ENCODE measurements at places on chromosomes 1 and 21.

DNA sequence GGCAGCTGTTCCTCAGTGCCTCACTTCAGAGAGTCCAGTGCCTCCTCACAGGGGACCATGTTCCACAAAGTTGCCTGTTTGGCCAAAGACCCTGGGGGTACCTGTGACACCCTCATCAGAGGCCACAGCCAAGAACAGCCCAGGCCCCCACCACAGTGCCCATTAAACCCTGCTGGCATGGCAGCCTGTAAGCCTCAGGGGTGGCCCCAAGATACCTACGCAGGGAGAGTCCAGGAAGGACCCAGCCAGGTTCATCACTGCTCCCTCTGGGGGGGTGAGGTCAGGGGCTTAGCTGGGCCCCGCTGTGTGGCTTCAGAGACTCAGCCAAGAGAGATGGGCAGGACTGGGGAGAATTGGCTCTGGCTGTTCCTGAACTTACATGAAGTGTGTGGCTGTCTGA lies 19.1 kb upstream of the PRDM16 start:
- DNase-seq: no peak

GRCh38 chr1:229836324-229836723 lies 210.3 kb downstream of the URB2 start:
- DNase-seq: no peak

DNA sequence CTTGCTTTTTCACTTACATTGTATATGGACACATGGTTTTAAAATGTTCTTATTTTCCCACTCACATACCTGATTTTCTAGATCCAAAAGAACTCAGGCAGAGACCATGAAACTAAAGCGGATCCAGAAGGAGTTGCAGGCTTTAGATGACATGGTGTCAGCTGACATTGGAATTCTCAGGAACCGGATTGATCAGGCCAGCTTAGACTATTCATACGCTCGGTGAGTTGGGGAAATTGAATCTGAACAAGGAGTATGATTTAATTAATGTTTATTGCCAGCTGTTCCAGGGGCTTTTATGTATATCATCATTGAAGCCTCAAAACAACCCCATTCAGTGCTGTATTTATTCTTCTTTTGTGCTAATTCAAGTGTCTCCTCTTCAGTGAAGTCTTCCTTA lies 12.7 kb downstream of the GORAB start:
- DNase-seq: no peak

DNA sequence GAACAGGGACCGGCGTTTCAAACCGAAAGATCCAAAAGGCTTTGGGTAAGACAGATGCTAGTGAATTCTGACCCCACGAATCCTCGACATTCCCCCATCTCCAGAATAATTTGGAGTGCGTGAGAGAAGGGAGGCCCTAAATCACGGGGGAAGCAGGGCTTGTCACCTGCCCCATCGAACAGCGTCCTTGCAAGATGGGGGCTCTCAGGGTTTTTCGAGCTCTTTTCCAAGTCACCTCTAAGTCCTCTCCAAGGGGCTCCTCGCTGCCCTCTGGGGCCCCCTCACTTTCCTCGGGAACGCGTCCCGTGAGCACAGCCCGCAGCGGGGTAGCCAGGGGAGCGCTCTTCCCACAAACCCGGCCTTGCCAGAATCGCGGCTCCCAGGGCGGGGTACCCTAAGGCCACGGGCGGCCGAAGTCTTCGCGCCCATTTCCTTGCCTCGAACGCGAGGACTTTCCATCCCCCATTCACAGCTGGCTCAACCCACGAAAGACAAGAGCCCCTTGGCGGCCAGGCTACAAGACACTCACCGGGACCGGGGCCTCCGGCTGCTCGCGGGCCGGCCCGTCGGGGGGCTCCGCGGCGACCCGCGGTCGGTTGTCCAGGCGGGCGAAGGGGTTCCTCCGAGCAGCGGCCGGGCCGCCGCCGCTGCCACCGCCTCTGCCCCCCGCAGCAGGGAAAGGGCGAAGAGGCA lies 546 bp downstream of the DONSON start:
- no peak for DNase-seq

DNA sequence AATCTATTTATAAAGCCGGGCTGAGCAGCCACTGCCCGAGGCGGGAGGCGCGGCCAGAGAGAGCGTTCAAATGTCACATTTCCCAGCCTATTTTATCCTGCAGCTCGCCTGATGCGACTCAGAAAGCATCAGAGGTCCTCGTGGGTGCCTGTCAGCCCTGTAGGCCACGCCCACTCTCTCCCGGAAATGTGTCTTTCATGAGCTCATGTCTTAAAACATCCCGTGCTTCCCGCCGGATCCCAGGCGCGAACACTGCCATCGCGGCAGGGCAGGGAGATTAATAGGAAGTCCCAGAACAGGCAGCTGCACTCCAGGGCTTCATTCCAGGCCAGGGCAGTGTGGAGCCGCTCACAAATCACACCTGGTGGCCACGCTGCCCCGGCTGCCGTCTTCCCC lies 117.5 kb downstream of the PRDM16 start:
- DNase-seq: no peak

DNA sequence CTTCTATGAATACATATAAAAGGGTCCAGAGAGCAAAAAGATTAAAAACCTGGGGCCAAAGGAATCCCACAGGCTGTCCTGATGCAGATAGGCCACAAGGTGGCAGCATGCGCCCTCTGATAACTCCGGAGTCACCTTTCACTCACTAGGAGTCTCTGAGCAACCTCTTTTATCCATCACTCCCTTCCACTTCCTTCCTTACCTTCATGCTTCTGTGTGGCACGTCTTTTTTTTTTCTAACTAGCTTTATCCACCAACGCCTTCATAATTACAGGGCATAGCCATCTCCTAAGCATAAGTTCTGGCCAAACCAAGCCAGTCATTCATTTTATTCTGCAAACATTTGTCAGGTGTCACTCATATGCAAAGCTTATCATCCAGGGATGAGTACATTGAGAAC lies 3.9 kb upstream of the PGLYRP4 start:
- DNase-seq: peak; percentile 42

- DNase-seq: no peak
Measured at GRCh38 chr1:88593358-88593757, 90.7 kb upstream of the PKN2 start.

DNA sequence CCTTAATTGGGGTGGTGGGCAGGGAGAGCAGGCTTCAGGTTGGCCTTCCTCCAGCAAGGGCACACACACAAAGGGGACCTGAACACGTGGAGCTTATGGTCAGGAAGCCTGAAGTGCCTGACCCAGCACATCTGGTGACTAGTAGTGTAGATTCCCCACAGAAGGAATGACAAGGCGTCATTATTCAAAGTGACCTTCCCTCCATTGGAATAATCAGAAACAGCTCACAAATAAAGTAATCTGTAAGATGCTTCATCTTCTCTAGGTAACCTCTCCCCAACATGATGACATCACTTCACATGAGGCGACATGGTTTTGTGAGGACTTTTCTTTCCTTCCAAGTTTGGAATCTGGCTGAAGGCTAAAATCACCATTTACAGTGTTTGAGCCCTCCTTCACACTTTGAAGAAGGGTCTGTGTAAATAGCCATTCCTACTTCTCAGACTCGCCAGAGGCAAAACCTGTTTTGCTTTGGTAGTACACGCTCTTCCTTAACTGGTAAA lies 32.8 kb upstream of the ERG start:
- no peak for DNase-seq

GRCh38 chr21:43299441-43300277 lies 127.3 kb downstream of the SIK1 start:
- no peak for DNase-seq

- no peak for DNase-seq
Measured at GRCh38 chr1:69321311-69321710, 246.4 kb upstream of the LRRC7 start.

- DNase-seq: no peak
Measured at GRCh38 chr1:18978706-18979105, 22.2 kb upstream of the IFFO2 start.

DNA sequence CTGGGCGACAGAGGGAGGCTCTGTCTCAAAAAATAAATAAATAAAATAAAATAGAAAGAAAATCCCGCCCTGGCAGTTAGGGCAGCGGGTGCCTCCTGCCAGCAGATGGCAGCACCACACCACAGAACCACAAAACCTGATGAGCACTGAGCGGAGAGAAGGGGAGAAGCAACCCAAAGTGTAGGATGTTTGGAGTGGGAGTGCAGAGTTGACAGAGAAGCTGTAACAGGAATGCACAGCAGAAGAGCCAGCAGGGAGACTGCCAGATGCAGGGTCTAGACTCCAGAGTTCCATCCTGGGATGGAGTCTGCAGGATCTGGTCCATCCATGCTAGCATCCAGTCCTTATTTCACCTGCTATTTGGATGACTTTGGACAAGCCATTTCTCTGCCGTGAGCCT lies 29.7 kb upstream of the KIRREL1 start:
- DNase-seq: no peak

GRCh38 chr1:40877698-40878097 lies 15.5 kb upstream of the CITED4 start:
- DNase-seq: no peak

DNA sequence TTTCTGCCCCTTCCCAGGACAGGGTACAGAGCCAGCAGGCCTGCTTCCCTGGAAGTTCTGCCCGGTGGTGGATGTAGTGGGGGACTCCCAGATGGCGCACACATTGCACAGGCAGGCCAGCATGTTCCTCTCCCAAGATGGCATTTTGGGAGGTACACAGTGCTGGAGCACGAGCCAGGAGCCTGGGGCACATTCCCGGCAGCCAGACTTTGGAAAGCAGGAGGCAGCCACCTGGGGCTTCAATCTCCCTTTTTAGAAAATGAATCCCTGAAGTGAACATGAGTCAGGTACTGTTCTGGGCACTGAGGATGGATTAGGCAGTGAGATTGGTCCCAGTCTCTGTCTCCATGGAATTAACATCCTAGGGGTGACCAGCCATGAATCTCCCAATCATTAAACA lies 56.9 kb downstream of the RUNX1 start:
- DNase-seq: no peak
